Fibroblast of mammary gland (primary cell): ENCODE measurements at places on chromosomes 6 and 20.
A peak's percentile ranks its signal among the peaks of the same experiment; 100 is the strongest.

DNA sequence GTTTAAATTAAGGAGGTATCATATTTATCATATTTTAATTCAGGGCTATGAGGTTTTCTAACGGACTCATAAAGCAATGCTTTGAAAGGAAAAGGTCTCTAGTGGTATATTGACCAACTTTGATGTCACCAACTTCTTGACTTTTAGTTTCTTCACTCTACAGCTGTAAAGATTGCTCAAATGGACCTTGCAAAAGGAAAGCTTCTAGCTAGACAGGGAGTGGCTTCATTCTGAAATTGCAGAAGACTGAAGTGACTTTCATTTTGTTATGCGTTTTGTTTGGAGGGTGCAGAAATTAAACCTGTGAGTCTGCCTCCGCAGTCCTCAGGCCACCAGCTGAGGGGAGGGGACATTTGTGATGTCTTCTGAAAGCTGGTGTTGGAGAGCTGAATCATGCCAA lies 95.7 kb downstream of the SLC24A3 start:
- no peak for DNase-seq

DNA sequence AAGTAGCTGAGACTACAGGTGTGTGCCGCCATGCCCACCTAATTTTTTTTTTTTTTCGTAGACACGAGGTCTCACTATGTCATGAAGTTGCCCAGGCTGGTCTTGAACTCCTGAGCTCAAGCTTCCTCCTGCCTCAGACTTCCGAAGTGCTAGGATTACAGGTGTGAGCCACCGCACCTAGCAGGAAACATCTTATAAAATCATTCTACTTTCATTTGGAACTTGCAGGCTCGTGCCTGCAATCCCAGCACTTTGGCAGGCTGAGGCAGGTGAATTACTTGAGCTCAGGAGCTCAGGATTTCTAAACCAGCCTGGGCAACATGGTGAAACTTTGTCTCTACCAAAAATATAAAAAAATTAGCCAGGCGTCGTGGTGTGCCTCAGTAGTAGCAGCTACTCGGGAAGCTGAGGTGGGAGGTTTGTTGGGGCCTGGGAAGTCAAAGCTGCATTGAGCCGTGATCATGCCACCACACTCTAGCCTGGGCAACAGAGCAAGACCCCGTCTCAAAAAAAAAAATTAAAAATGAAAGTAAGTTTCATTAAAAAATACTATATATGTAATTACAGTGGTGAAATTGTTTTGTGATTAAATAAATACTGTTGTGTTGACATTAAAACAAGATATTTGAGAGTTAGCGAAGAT lies 15.1 kb downstream of the MAPK14 start:
- DNase-seq = no peak

GRCh38 chr6:145583753-145584152 lies 151.6 kb downstream of the EPM2A start:
- no peak for DNase-seq

GRCh38 chr6:48194596-48195295 lies 83.7 kb upstream of the PTCHD4 start:
- DNase-seq = no peak

- DNase-seq = no peak
Observed at GRCh38 chr6:75333676-75334200, 49.1 kb upstream of the TMEM30A start.

DNA sequence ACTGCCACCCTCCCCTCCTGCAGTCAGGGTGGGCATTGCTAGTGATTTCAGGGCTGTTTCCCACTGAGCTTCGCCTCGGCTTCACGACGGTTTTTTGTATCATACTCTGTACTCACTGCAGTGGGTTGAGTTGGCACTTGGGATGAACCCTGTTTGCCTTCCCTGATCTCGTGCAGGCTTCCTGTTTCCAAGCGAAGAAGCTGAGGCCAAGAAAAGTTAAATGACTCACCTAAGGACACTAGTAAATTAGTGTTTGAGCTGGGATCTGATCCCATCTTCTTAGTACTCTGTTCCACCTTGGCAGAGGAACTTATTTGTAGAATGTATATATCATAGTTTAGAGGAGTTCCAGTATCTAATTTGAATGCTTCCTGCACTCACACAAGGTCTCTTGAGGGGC lies 50.3 kb upstream of the VSTM2L start:
- DNase-seq = peak; percentile 26

GRCh38 chr6:52161689-52162438 lies 24.3 kb upstream of the IL17A start:
- DNase-seq = no peak

DNA sequence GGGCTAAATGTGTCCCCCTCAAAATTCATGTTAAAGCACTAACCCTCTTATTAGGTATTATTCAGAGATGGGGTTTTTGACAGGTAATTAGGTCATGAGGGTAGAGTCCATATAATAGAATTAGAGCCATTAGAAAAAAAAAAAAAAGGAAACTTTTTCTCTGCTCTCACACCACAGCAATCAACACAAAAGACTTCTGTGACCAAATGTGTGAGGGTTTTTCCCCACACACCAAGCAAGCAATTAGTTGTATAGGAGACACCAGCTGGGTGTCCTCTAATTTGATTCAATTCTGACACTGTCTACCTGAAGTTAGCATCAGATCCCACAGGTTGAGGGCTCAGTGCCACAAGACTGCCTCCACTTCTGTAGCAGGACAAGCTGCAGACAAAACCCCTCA lies 64.6 kb upstream of the GMDS start:
- no peak for DNase-seq

- no peak for DNase-seq
Observed at GRCh38 chr6:152329638-152330448, 307.3 kb downstream of the SYNE1 start.

DNA sequence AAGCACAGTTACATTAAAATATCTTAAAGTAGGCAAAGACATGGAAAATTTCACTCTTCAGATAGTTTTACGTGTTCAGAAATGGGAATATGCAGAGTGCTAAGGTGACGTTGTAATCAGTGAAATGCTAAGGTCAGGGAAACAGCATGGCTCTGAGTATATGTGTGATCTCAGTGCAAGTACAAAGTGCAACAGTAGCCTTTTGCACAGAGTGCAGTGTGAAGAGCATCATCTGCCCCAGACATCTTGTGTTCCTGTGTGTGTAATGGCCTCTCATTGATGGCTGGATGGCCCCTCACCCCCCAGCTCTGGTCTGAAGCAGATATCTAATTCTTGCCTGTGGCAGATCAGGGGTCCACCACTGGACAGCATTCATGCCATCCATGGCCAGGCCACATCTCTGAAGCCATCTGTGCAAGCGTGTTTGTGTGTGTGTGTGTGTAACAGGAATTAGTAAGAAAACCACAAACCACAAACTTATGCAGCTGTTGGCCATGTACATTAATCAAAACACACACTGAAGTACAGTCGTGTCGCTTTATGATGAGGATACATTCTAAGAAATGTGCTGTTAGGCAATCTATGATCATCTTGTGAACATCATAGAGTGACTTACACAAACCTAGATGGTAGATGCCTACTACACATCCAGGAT lies 165.1 kb downstream of the RALGAPA2 start:
- peak; percentile 67 for DNase-seq

- peak; percentile 97 for DNase-seq
Observed at GRCh38 chr6:149026530-149026942, 279.7 kb downstream of the UST start.

- no peak for DNase-seq
Observed at GRCh38 chr6:164419099-164419498, 890.3 kb downstream of the C6orf118 start.

DNA sequence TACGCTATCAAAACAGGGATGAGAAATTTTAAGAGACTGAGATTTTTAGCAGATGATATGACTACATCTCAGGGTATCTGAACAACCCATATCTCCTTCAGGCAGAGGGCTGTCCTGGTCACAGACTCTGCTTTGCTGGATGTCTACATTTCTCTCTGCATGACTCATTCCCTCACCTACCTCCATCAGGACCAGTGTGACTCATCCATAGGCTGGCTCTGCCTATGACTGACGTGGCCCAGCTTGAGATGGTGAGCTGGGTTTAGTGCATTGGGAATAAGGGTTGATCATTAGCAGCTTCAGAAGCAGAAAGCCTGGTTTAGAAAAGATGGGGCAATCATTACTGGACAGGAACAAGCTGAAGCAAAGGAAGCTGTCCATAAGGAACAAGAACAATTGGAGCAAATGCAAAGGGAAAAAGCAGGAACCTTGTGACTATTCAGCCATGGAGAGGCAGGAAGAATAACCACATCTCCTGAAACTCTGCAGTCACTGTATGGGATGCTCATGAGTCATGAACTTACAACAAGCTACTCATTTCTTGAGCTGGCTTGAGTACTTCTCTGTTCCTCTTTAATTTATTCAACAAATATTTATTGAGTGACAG lies 86.4 kb upstream of the CBLN4 start:
- no peak for DNase-seq

DNA sequence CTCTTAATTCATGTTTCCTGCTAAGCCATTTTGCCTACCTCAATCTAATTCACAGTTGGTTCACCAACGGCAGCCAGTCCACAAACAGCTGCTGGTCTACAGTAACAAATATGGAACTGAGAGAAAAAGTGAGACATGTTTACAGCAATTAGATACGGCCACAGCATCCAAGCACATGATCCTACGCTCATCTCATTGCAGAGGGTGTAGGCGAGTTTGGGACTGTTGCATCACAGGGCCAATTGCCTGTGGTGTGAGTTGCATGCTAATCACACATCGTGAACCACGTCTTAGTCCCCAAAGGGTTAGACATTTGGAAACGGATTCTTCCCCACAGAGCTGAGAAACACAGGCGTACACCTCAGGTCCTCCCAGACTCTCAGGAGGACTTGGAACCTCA lies 166.9 kb downstream of the EYA2 start:
- DNase-seq = peak; percentile 34

DNA sequence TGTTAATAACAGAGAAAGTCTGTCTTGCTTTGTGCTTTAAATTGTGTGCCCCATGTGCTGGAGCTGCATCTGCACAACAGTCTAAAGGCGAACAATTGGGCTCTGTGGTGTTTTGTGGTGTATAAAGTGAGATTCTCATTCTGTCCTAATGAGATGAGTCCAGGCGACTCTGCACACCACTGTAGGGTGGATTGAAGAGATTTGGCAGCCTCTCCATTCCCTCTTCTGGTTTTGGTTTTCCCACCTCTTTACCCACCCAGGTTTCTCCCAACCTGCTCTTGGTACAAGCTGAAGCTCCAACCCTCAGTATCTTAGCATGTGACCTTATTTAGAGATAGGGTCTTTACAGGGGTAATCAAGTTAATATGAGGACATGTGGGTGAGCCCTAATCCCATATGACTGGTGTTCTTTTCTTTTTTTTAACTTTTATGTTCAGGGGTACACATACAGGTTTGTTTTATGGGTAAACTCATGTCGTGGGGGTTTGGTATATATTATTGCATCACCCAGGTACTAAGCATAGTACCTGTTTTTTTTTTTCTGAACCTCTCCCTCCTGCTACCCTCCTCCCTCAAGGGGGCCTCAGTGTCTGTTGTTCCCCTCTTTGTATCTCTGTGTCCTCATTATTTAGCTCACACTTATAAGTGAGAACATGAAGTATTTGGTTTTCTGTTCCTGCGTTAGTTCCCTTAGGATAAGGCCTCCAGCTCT lies 217.6 kb upstream of the DTNBP1 start:
- DNase-seq = no peak

GRCh38 chr20:46114449-46114848 lies 3.7 kb upstream of the CD40 start:
- DNase-seq = no peak

GRCh38 chr6:42259841-42260395 lies 42.3 kb upstream of the MRPS10 start:
- peak; percentile 72 for DNase-seq

DNA sequence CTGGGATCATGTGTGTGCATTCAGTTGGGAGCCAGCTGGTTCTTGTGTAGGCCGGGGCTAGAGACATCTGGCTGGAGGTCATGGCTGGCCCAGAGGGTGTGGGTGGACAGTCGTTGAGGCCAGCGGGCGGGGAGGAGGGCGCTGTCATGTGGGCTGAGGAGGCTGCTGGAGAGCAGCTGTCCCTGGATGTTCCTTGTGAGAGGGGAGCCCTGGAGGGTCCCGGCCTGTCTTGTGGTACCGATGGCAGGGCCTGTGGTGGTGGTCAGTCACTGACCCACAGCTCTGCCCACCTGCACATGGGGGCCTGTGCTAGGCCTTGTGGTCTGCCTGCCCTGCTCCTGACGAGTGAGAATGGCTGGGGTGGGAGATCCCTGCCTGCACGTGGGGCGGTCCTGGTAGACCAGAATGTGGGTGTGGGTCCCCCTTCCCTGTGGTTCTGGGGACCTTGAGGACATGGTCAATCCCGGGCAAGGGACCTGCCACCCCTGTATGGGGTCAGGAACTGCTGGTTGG lies 1.9 kb upstream of the C20orf204 start:
- peak; percentile 57 for DNase-seq

GRCh38 chr6:143068001-143068400 lies 7.3 kb downstream of the AIG1 start:
- DNase-seq = no peak

DNA sequence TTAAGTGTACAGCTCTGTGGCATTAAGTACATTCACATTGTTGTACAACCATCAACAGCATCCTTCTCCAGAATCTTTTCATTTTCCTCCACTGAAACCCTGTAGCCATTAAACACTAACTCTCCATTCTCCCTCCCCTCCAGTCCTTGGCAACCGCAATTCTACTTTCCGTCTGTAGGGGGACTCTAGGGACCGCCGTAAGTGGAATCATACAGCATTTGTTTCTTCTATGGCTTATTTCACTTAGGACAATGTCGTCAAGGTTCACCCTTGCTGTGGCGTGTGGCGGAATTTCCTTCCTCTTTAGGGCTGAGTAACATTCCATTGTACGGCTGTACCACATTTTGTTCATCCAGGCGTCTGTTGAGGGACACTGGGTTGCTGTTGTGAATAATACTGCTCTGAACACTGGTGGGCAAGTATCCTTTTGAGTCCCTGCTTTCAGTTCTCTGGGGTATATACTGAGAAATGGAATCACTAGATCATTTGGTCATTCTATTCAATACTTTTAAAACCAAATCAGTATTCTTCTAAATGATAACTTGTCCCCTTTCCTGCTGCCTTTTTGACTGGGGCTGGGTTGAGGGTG lies 50.7 kb downstream of the PPP1R3G start:
- peak; percentile 53 for DNase-seq

GRCh38 chr6:81769824-81770223 lies 17.3 kb upstream of the TENT5A start:
- DNase-seq = peak; percentile 72

DNA sequence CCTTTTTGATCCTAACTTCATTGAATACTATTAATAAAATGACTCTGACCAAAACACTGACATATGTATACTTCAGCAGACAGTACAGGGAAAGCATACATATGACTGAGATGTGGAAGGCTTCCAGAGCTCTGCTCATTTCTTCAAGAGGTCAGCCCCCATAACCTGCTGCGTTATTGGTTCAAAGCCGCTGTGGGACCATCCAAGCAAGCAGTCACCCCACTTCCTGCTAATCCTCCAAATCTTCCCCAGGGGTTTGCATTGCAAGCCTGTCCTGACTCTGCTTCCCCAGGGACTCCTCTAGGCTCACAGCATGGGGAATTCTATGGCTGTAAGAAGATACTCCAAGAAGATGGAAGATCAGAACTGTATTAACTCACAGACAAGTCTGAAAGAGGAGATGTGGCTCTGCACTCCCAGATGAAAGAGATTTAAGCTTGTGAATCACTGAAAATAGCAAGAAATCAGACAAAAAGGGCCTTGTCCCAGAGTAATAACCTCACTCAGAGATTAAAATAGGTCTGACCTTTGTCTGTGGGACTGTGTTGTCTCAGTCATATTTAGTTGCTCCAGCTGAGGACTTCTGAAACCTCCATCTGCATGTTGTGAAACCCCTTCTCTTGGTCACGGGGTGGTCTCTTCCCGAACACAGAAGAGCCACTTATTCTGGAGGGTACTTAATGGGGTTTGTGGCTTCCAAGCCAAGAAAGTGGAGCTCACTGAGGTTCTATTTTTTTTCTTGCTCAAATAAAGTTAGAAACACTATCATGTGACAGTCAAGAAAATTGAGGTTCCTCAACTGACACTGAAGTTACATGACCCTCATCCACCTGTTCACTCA lies 101.5 kb upstream of the MARCKS start:
- no peak for DNase-seq
